ENCODE measurements at places on chromosomes 11 and 22.

GRCh38 chr11:86932924-86933875, 22.0 kb downstream of the FZD4 start:
- DNase-seq: no peak

GRCh38 chr11:88246696-88247095, 71.5 kb upstream of the RAB38 start:
- no peak for DNase-seq

- DNase-seq: no peak
Observed at GRCh38 chr11:34513682-34514449, at the start of gene ELF5. Gene ELF5, minus strand, starts transcription at chr11:34513794. Its CDS starts 8,045 bp downstream, at chr11:34505749.

DNA sequence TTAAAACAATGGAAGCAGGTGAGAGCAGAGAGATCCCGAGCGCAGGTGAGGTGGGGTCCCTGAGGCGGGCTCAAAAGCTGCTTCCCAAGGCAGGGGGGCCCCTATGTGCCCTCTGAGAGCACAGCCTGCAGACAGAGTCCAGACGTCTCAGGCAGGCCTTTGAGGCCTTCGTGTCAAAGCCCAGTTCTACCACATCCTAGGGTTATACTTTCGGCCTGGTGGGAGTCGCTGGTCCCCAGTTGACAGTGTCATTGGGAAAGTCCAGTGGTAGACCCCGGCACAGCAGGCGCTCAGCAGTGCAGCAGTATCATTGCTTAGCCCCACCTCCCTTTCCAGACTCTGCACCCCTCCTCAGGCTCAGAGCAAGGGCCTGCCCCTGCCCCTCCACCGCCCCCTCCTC, 9.1 kb downstream of the LINC01488 start:
- DNase-seq: no peak

DNA sequence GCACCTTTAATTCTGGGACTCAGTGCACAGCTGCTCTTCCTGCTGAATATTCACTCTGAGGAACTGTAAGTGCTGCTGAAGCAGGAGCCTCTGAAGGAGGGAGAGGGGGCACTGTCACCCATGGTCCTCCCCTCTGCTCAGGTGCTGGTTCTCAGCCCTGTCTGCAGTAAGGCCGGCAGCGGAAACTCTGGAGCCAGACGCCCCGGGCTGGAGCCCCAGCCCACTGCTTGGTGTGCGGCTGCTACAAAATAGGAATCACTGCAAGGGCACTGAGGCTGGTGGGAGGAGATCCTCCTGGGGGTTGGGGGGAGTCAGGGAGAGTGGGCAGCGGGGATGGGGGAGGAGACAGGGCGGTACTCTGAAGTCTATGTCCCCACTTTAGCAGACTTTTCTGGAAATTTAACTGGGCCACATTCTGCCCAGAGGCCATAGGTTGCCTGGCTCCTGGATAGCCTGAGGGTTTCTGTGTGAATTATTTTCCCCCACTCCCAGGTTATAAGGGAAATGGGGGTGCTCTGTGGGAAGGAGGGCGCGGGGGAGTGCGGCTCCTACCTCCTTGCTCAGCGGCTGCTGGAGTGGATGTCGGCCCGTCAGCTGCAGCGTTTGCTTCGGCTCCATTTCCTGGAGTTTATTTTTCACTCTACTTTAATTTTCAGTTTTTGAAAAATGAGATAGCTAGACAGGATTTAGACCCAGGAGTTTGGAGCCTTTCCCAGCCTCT, 33.6 kb downstream of the TBC1D22A start:
- no peak for DNase-seq

GRCh38 chr11:75303544-75304224, 47.8 kb downstream of the ARRB1 start:
- DNase-seq: no peak
